ENCODE measurements at places on chromosomes 4 and X.

- DNase-seq = no peak
These were observed 958.1 kb upstream of the GRID2 start for GRCh38 chr4:91345632-91346031.

DNA sequence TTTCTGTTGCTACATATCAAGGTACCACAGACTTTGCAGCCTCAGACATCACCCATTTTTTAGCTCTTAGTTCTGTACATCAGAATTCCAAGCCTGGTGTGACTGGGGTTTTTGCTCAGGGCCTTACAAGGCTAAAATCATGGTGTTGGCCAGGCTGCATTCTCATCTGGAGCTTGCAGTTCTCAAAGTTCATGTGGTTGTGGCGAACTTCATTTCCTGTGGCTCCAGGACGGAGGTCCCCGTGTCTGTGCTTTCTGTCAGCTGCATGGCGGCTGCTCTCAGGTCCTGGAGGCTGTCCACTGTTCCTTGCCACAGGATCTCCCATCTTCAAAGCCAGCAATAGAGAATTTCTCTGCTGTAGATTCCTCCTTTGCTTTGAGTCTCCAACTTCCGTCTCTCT is 157.4 kb downstream of the STIM2 start:
- no peak for DNase-seq

DNA sequence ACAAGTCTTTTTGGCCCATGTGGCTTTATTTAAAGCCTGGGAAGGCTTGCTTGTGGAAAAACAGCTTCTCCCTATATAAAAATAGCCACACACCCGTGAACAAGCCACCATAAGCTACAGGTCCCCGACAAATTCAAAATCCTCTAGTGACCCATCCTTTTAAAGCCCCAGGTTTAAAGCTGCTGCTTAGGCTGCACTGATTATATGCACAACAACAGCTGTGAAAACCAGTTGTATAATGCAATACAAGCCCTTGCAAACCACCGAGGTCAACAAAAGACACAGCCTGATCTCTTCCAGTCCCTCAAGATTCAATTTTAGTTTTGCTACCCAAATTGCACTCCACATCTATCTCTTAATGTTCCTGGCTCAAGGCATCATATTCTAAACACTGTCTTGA is 186.0 kb upstream of the WDFY3 start:
- DNase-seq = no peak

- DNase-seq = no peak
These were observed 6.0 kb upstream of the VGLL1 start for GRCh38 chrX:136525738-136526606.
